BJ (cell line): ENCODE measurements at places on chromosomes 3 and 15.

DNA sequence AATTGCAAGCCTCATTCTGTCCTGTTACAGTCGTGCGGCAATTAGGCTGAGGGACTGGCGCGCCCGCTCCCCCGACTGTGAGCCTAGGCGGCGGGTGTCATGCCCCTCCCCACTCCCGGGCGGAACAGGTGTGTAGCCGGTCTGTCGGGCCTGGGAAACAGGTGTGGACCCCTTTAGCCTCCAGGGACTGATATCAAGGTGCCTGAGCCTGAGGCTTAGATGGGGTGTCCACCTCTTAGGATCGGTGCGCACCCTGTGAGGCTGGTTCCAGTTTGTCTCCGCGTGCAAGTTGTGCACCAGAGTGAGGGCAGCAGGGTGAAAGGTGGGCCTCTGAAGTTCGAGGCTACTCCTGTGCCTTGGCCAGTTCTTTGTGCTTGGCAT is 686 bp downstream of the VPS8 start:
- no peak for DNase-seq

DNA sequence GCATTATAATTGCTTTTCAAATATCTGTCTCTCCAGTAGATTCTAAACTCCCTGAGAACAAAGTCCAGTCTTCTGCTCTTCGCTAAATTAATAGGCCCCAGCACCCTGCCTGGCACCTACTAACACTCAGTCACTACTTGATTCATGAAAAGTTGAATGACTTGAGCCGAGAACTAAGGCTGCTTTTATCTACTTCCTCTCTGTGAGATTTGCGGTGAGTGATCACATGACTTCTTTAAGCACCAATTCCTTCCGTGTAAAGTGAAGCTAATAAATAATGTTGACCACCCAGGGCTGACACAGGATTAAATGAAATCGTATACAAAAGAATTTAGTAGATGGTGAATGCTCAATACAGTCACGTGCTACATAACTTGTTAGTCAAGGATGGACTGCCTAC is 44.6 kb upstream of the PGPEP1L start:
- DNase-seq = no peak

GRCh38 chr3:67447393-67447792 is 207.0 kb downstream of the SUCLG2 start:
- DNase-seq = no peak

- DNase-seq = no peak
These were observed 99.9 kb downstream of the APBA2 start for GRCh38 chr15:28985691-28986090.

GRCh38 chr3:66819993-66820501 is 178.1 kb upstream of the KBTBD8 start:
- DNase-seq = no peak

- DNase-seq = peak; percentile 10
These were observed 5.6 kb downstream of the RBP1 start for GRCh38 chr3:139533781-139534454.

DNA sequence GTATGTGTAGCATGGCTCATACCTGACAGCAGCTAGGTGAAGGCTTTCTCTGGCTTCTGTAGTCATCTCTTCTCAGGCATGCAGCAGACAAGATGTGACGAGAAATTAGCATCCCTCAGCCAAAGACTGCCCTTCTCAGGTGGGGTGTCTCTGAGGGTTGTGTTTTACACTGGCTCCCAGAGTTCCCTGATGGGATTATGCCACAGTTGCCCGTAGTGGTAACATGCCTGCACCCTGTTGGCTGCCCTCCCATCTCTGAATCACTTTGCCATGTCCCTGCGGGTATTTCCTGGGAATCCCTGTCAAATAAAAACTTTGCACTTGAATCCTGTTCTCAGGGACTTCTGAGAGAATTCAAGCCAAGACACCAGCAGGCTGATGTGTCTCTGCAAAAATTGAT is 70.5 kb downstream of the LRTM1 start:
- DNase-seq = no peak

- DNase-seq = no peak
These were observed 82.7 kb downstream of the CD47 start for GRCh38 chr3:108008106-108008505.
